CD4-positive, alpha-beta T cell treated with Interleukin-6 at 100 ng/mL for 8 hours (primary cell): ENCODE measurements at places on chromosomes 5 and 9.

GRCh38 chr5:134427540-134428041 is 15.9 kb upstream of the CDKN2AIPNL start:
- DNase-seq, result no peak

DNA sequence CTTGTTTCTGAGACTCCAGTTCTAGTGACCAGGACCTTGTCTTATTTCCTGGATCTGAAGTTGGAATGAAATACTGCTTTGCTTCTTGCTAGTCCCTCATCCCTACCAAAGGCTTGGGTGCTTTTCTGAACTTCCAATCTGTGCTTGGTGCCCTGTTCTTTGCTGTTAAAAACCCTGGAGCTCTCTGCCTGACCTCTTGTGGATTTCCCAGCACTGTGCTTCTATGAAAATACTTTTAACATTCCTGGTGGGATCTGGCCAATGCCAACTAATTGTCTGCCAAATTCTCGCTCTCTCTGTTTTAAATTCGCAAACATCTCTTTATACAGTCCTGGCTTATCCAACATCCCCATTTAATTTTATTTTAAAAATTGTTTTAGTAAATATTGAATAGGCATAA is 26.7 kb upstream of the CSNK1G3 start:
- DNase-seq, result no peak

GRCh38 chr9:14323083-14323971 is 9.4 kb upstream of the NFIB start:
- no peak for DNase-seq

DNA sequence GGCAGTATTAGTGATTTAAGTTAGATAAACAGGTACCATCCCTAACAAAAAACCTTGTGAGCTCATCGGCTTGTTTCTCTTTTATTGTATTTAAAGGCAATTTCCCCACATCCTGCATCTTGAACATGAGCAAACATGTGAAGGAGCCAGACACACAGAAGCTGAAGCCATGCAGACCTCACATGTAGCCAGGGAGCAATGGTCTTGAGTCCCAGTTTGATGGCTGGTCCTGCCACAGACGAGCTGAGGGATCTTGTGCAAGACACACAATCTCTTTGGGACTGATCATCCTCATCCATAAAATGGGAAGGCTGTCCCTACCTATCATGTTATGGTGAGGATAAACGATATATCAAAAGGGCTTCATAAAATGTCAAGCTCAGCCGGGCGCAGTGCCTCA is 29.6 kb upstream of the XPA start:
- no peak for DNase-seq

- no peak for DNase-seq
These were observed 626.4 kb upstream of the NUDT12 start for GRCh38 chr5:104189031-104189430.

GRCh38 chr5:175460126-175460525 is 16.1 kb upstream of the DRD1 start:
- no peak for DNase-seq
